ENCODE measurements at places on chromosomes 3 and 15.

- no peak overlapping the region for H3K27ac ChIP-seq
- no peak for DNase-seq
- H3K4me1 ChIP-seq: no peaks in the 10 kb centered on the region
- no peaks in the 10 kb centered on the region for H3K27me3 ChIP-seq
- H3K36me3 ChIP-seq: no peaks in the 10 kb centered on the region
These were observed 183.3 kb downstream of the NR1D2 start for GRCh38 chr3:24128199-24129005.

- H3K4me1 ChIP-seq: peaks cover 5% of the 10 kb centered on the region
- H3K27ac ChIP-seq: no peak overlapping the region
- no peak for DNase-seq
- no peak overlapping the region for H3K4me3 ChIP-seq
- no peaks in the 10 kb centered on the region for H3K36me3 ChIP-seq
- H3K27me3 ChIP-seq: no peaks in the 10 kb centered on the region
These were observed 13.7 kb downstream of the FGF7 start for GRCh38 chr15:49436751-49437150.

GRCh38 chr3:63976161-63976871 lies 47.0 kb downstream of the PSMD6 start:
- H3K4me3 ChIP-seq: no peak overlapping the region
- DNase-seq: no peak
- H3K27ac ChIP-seq: peak overlapping the region; percentile 86
- H3K4me1 ChIP-seq: peaks cover 82% of the 10 kb centered on the region

- H3K36me3 ChIP-seq: no peaks in the 10 kb centered on the region
- peaks cover 9% of the 10 kb centered on the region for H3K4me1 ChIP-seq
- no peaks in the 10 kb centered on the region for H3K27me3 ChIP-seq
- H3K4me3 ChIP-seq: no peak overlapping the region
- no peak for DNase-seq
- H3K27ac ChIP-seq: no peak overlapping the region
These were observed 6.6 kb downstream of the PPCDC start for GRCh38 chr15:75030023-75030413.

GRCh38 chr3:177602601-177603147 lies 405.4 kb upstream of the TBL1XR1 start:
- no peak overlapping the region for H3K4me3 ChIP-seq
- no peaks in the 10 kb centered on the region for H3K27me3 ChIP-seq
- peak overlapping the region; percentile 58 for H3K27ac ChIP-seq
- H3K4me1 ChIP-seq: peaks cover 35% of the 10 kb centered on the region
- H3K36me3 ChIP-seq: no peaks in the 10 kb centered on the region

DNA sequence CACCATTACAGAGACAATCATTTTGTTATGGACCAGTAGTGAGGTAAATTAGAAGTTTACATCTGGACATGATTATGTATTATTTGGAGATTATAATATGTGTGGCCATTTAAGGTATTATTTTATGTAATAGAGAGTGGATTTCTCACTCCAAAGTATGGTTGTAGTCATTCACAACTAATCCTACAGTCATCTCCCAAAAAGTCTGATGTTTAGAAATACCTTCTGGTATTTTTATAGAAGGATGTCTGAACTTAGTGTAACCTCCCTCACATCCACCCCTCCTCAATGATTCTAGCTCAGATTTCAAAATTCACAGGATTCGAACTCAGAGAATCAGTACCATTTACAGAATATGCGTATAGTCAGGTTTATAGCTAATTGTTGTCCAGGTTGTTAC lies 346.6 kb upstream of the MEIS2 start:
- DNase-seq: no peak
- no peaks in the 10 kb centered on the region for H3K4me1 ChIP-seq
- no peak overlapping the region for H3K27ac ChIP-seq
- no peaks in the 10 kb centered on the region for H3K36me3 ChIP-seq
- no peak overlapping the region for H3K4me3 ChIP-seq

GRCh38 chr3:119628816-119629445 lies 31.2 kb downstream of the PLA1A start:
- no peaks in the 10 kb centered on the region for H3K4me1 ChIP-seq
- no peak for DNase-seq
- H3K36me3 ChIP-seq: no peaks in the 10 kb centered on the region
- no peak overlapping the region for H3K27ac ChIP-seq

DNA sequence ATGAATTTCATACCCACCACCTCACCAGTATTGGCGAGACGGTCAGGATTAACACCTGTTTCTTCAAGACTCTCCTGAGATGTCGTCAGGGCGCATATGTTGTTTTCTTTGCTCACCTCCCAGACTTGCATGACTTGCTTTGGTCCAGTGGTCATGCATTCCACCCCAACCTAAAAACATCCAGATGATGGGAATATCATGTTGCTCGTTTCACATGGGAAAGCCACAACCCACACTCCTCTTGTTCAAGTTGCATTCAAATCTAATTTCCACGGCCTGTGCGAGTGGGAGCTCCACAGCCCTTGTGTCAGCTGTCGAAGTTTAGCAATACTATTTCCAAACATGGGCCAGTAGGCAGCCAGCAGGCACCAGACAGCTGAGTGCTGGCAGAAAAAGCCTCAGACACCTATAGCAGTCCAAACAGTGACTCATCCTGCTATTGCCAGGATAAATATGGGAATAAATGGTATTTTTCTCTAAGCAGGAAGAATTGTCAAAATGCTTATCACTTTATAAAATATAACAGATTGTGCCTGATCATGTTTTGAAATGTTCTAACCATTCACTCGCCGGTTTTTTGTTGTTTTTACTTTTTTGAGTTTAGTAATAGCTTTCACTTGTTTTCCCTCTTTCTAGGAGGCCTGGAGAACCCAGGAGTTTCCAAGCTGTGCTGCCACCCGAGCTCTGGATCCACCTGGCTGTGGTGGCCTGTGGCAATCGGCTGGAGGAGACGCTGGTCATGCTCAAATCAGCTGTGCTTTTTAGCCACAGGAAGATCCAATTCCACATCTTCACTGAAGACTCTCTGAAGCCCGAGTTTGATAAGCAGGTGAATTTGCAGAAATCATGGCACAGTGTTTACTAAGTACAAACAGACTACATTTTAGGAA lies 20.1 kb downstream of the GXYLT2 start:
- H3K4me1 ChIP-seq: no peaks in the 10 kb centered on the region
- no peak overlapping the region for H3K27ac ChIP-seq
- no peaks in the 10 kb centered on the region for H3K36me3 ChIP-seq
- H3K27me3 ChIP-seq: no peaks in the 10 kb centered on the region

- H3K4me1 ChIP-seq: no peaks in the 10 kb centered on the region
- no peaks in the 10 kb centered on the region for H3K36me3 ChIP-seq
- H3K4me3 ChIP-seq: no peak overlapping the region
- no peak for DNase-seq
- H3K27ac ChIP-seq: no peak overlapping the region
- no peaks in the 10 kb centered on the region for H3K27me3 ChIP-seq
These were observed 674.0 kb downstream of the OTOL1 start for GRCh38 chr3:162170581-162170980.

DNA sequence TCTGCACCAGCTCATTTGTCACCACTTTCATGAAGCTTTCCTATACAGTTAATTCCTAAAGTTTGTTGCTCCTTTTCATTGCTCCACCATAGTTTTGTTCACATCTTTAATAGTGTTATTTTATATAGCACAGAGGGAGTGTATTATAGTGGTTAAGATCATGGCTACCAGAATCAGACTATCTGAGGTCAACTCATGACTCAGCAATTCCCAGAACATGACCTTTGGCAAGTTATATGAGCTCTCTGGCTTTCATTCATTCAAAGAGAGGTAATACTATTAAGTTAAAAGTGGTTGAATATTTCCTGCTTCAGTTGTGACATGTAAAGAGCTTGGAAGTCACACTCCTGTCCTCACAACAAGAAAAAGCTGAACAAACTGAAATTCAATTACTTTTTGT lies 1073.5 kb downstream of the NAALADL2 start:
- no peak for DNase-seq
- no peaks in the 10 kb centered on the region for H3K36me3 ChIP-seq
- H3K27ac ChIP-seq: no peak overlapping the region

- no peaks in the 10 kb centered on the region for H3K36me3 ChIP-seq
- H3K4me1 ChIP-seq: no peaks in the 10 kb centered on the region
- no peak overlapping the region for H3K4me3 ChIP-seq
- H3K27ac ChIP-seq: no peak overlapping the region
- no peaks in the 10 kb centered on the region for H3K27me3 ChIP-seq
- peak; percentile 21 for DNase-seq
These were observed 13.1 kb upstream of the ALCAM start for GRCh38 chr3:105353485-105354161.

GRCh38 chr3:153090973-153091372 lies 71.1 kb upstream of the RAP2B start:
- no peaks in the 10 kb centered on the region for H3K4me1 ChIP-seq
- no peak for DNase-seq
- H3K4me3 ChIP-seq: no peak overlapping the region
- H3K27me3 ChIP-seq: no peaks in the 10 kb centered on the region

DNA sequence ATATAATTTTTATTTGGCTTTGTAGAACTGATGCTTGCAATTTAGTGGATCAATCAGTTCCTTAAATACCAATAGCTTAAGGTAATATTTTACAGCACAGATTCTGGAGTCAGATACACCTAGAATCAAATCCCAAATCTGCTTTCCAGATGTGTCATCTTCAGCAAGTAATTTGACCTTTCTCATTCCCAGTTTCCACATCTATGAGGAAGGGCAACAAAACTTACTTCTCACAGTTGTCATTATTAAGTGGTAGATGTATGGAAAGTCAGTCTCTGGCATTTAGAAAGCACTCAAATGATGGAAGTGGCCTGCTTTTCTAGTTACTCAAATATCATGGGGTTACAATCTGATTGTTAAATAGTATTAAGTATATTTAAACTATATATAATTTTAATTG lies 767.0 kb downstream of the CADM2 start:
- no peak for DNase-seq
- H3K27ac ChIP-seq: no peak overlapping the region

- no peak for DNase-seq
- H3K27me3 ChIP-seq: no peaks in the 10 kb centered on the region
- H3K27ac ChIP-seq: no peak overlapping the region
- H3K36me3 ChIP-seq: no peaks in the 10 kb centered on the region
These were observed 140.4 kb downstream of the SRGAP3 start for GRCh38 chr3:9108876-9109567.

GRCh38 chr3:151226088-151226563 lies 23.1 kb upstream of the GPR171 start:
- no peak overlapping the region for H3K27ac ChIP-seq
- H3K27me3 ChIP-seq: no peaks in the 10 kb centered on the region
- no peak overlapping the region for H3K4me3 ChIP-seq
